ENCODE measurements at places on chromosomes 1 and 21.

DNA sequence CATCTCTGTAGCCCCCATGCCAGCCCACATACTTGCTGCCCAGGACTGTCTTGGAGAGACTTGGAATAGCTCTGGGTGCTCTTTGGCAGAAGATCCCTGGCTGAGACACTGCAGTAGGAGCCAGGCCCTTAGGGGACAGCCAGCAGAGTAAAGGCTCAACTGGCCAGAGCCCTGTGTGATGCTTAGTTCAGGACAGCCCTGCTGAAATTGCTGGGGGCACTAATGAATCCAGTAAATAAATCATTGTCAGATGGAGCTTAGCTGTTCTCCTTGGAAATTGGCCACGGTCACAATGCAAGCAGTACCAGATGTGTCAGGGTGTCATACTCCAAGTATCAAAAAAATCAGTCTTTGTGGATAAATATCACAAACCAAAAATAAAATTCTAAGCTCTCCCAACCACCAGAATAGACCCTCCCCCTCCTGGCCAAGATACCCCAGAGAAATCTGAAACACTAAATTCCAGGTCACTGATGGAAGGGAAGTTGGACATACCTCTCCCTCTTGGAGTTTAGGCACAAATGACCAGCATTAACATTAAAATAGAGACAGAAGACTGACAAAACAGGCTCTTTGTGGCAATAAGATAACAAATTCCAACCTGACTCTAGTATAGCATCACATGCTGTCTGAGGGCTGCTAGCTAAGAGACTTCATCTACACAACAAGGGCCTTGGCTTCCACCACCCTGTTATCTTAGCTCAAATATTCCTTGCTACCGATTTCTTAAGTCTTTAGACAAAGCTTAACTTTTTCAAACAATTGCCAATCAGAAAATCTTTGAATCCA is 83.2 kb upstream of the DNAH14 start:
- DNase-seq, result no peak

DNA sequence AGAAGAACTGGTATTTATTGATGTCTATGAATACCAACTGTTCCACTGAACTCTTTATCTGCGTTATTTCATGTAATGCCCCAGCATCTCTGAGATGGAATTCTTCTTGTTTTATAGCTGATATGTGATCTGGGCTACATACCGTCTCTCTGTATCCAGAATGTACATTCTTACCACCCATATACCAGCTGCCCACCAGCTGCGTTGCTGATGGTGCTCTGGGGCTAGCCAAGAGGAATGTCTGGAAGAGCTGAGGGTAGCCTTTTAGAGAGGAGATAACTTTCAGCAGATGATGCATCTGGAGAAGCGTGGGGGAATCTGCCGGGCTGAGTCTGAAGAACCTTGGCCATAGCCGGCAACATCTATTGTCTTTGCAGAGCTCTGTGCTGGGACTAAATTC is 137.5 kb downstream of the RYR2 start:
- no peak for DNase-seq

DNA sequence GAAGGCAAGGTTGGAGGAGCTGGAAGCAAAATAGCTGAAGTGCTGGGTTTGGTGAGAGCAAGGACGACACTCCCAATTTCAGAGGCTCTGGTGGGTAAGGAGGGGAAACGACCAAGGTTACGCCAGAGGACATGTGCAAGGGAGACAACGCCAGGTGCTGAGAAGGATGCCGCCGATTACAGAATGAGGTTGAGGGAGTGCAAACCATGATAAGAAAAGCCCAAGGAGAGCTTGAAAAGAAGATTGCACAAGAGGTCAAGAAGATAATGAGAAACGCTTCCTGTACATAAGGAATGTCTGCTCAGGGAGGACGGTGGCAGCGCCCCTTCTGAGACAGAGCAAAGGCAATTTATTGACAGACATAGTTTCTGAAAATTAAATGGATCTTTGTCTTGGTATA is 382.0 kb upstream of the PROX1 start:
- DNase-seq, result no peak

DNA sequence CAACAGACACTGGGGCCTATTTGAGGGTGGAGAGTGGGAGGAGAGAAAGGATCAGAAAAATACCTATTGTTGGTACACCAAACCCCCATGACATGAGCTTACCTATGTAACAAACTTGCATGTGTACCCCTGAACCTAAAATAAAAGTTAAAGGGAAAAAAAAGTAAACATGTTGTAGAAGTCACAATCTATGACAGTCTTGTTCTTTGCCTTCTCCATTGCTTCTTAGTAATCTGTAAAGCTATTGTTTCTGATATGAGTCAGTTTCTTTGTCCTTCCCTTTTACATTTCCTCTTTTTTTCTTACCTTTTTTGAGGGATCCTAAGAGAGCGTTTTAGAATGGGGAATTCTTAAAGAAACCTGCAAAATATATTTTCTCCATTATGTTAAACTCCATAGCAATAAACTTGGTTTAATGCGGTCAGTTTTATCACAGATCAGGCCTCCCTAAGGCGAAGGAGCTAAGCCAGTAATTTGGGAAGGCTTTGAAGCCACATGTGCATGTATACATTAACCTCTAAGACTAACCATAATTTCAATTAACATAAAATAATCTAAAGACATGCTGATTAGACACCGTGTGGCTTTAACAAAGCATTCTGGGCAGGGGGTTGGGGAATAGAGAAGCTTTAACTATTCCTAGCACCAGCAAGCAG is 77.8 kb upstream of the C1orf105 start:
- no peak for DNase-seq

- no peak for DNase-seq
Measured at GRCh38 chr1:147676311-147677085, 6.2 kb upstream of the ACP6 start.

GRCh38 chr1:173201969-173202368 is 5.2 kb downstream of the TNFSF4 start:
- DNase-seq, result no peak

- no peak for DNase-seq
Measured at GRCh38 chr1:175433532-175434282, 241.1 kb upstream of the KIAA0040 start.

DNA sequence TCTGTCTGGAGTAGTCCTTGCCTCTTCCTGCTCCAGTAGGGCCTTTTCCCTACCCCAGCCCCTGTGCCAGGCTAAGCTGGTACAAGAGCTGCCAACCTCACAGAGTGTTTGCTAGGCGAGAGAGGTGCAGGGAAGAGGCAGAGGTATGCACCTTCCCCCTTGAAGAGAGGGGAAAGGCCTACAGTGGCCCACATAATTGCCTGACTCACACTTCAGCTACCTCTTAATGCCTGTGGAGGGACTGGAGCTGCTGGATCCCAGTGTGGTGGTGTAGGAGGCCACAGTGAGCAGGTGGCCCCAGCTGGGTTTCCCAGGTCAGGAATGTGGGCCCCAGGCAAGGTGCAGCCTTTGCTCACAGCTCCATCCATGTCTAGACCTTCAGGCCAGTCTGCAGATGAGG is 3.3 kb upstream of the CCDC28B start:
- DNase-seq, result no peak

- no peak for DNase-seq
Measured at GRCh38 chr1:111570781-111571181, 48.8 kb upstream of the RAP1A start.

GRCh38 chr1:28259934-28260802 is 850 bp downstream of the SESN2 start:
- DNase-seq, result no peak

DNA sequence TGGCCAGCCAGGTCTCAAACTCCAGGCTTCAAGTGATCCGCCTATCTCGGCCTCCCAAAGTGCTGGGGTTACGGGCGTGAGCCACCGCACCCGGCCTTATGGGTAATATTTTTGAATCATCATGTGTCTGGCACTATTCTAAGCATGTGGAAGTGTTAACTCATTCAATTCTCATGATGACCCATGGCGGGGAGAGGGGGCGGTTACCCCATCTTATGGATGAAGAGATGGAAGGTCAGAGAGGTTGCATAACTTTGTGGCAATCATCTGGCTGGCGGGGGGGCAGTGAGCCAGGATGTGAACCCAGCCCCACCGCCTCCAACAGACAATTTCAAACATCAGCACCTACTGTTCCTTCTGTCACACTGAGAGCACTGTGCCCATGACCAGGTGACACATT is 11.5 kb upstream of the TAS1R2 start:
- DNase-seq, result no peak

DNA sequence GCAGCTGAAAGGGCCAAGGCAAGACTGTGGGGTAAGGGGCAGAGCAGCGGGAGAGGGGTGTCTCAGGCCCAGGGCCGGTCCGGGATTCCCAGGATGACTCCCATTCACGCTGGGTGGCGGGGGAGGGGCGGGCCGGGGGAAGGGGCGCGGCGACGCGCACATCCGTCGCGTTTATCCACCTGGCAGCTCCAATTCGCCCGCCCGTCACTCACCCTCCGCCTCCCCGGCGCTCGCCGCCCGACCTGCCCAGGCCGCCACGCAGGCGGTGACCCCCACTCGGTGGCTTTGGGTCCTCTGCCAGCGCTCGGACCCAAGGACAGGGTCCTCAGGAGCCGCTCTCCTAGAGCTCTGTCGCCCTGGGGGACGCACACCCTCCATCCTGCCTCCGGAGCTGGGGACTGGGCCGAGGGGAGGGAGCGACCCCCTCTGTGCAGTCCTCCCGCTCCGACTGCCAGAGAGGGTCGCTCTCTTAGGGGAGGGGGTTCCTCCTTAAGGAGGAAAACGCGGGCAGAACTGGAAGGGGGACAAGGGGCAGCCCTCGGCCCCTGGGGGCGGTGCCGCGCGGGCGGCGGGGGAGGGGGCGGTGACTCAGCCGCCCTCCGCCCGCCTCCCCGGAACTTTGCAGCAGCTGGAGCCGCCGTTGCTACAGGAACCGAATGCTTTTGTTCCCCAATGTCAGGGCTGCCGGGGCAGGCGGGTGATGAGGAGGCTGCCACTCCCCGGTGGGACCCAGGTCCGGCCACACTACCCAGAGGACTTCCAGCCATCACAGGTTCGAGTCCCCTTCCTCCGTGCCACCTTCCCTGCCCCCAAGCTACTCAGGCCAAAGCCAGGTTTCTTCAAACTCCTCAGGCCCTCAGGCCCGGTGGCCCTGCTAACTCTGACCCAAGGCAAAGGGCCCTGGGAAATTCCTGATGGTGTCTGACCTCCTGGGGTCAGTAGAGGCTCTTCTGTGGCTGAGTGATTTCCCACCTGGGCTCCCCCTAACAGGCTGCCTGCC is 3.4 kb downstream of the ADGRB2 start:
- peak; percentile 34 for DNase-seq

DNA sequence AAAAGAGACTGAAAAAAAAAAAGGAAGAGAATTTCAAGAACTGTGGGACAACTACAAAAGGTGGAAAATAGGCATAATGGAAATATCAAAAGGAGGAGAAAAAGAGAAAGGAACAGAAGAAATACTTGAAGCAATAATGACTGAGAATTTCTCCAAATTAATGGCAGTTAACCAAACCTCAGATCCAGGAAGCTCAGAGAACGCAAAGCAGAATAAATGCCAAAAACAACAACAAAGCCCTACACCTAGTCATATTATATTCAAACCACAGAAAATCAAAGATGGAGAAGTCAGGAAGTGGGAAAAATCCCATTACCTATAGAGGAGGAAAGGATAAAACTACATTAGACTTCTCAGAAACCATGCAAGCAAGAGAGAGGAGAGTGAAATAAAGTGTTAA is 20.7 kb upstream of the AHCYL1 start:
- no peak for DNase-seq

GRCh38 chr1:8438489-8438888 is 120.6 kb downstream of the SLC45A1 start:
- no peak for DNase-seq
